Uterine smooth muscle cell (primary cell): ENCODE measurements at places on chromosomes 7 and 10. TPM values are rescaled to one million over a fixed set of nuclear protein-coding genes. Genes with fewer than 3 reads are reported as not detected.

HPS1 gene
- total RNA-seq: 25.1 and 36.5 TPM in 2 replicates

ZC3HAV1L gene
- 8.0 and 9.5 TPM in 2 replicates for total RNA-seq

JAKMIP3 gene
- 0.11 and 0.25 TPM in 2 replicates for total RNA-seq

AKR1C4 gene
- total RNA-seq: not detected in 2 replicates

TNRC18 gene
- 42.1 and 53.7 TPM in 2 replicates for total RNA-seq

HOXA4 gene
- 0.22 and 0.37 TPM in 2 replicates for total RNA-seq

ST8SIA6 gene
- not detected in 2 replicates for total RNA-seq

TMEM178B gene
- total RNA-seq: under 0.01 TPM in 1 of 2 replicates, not detected in the other

RAPGEF5 gene
- 0.75 and 1.1 TPM in 2 replicates for total RNA-seq

TAF3 gene
- 1.6 and 2.0 TPM in 2 replicates for total RNA-seq

EEPD1 gene
- 8.2 and 10.1 TPM in 2 replicates for total RNA-seq

LRRC18 gene
- total RNA-seq: not detected in 2 replicates

ZNF804B gene
- not detected in 2 replicates for total RNA-seq

CLCN1 gene
- not detected in 2 replicates for total RNA-seq

RNF32 gene
- 1.2 and 2.0 TPM in 2 replicates for total RNA-seq

TACC2 gene
- total RNA-seq: 3.5 and 7.5 TPM in 2 replicates

RET gene
- 1.9 and 3.5 TPM in 2 replicates for total RNA-seq

SKIDA1 gene
- total RNA-seq: 0.75 and 1.1 TPM in 2 replicates

IL15RA gene
- 3.2 and 6.2 TPM in 2 replicates for total RNA-seq

GJD4 gene
- total RNA-seq: 0.12 TPM in 1 of 2 replicates, not detected in the other

FAM149B1 gene
- total RNA-seq: 24.9 and 41.1 TPM in 2 replicates

C1QL3 gene
- not detected in 2 replicates for total RNA-seq

CBX3 gene
- total RNA-seq: 138 and 180 TPM in 2 replicates

ZNF117 gene
- total RNA-seq: 3.9 and 5.0 TPM in 2 replicates

DOCK4 gene
- 13.6 and 33.3 TPM in 2 replicates for total RNA-seq

AKR1C3 gene
- 26.7 and 31.2 TPM in 2 replicates for total RNA-seq

WNT16 gene
- under 0.01 and 0.87 TPM in 2 replicates for total RNA-seq

SFMBT2 gene
- 3.5 and 4.1 TPM in 2 replicates for total RNA-seq

CYP26C1 gene
- total RNA-seq: 0.12 TPM in 1 of 2 replicates, not detected in the other

C7orf33 gene
- not detected in 2 replicates for total RNA-seq

AMPH gene
- 1.5 and 2.0 TPM in 2 replicates for total RNA-seq

PLXNA4 gene
- total RNA-seq: 0.62 and 1.2 TPM in 2 replicates

TAS2R60 gene
- total RNA-seq: 0.11 TPM in 1 of 2 replicates, not detected in the other

SPDYE16 gene
- total RNA-seq: 0.12 TPM in 1 of 2 replicates, not detected in the other

SSBP1 gene
- total RNA-seq: 127 and 211 TPM in 2 replicates

ADAM22 gene
- total RNA-seq: 0.75 and 0.89 TPM in 2 replicates

EPO gene
- not detected in 2 replicates for total RNA-seq

DYDC2 gene
- total RNA-seq: not detected in 2 replicates

GRM3 gene
- not detected in 2 replicates for total RNA-seq

SRRM3 gene
- total RNA-seq: 0.33 and 0.50 TPM in 2 replicates

ERVW-1 gene
- not detected in 2 replicates for total RNA-seq

GRM8 gene
- 0.11 TPM in 1 of 2 replicates, not detected in the other for total RNA-seq

NPTX2 gene
- 0.12 and 0.44 TPM in 2 replicates for total RNA-seq

KCNIP2 gene
- 0.55 and 0.62 TPM in 2 replicates for total RNA-seq

DNAH11 gene
- under 0.01 and 1.00 TPM in 2 replicates for total RNA-seq

DLX5 gene
- total RNA-seq: not detected in 2 replicates

ACSM6 gene
- not detected in 2 replicates for total RNA-seq
